ENCODE measurements at places on chromosomes 3 and 15. TPM values are rescaled to one million over a fixed set of nuclear protein-coding genes. Genes with fewer than 3 reads are reported as not detected.

The CNTN6 gene
- not detected for total RNA-seq

The UROC1 gene
- not detected for total RNA-seq

The FAM174B gene
- total RNA-seq, result 0.84 TPM

The GPR171 gene
- not detected for total RNA-seq

The FEZF2 gene
- total RNA-seq, result not detected

The CLDN16 gene
- total RNA-seq, result not detected

The MFSD1 gene
- 37.0 TPM for total RNA-seq

The ATP6V1A gene
- 28.4 TPM for total RNA-seq

The SST gene
- total RNA-seq, result not detected

The REC114 gene
- not detected for total RNA-seq

Data from bronchus fibroblast of lung (primary cell).